ENCODE measurements at places on chromosomes 6 and 20.

DNA sequence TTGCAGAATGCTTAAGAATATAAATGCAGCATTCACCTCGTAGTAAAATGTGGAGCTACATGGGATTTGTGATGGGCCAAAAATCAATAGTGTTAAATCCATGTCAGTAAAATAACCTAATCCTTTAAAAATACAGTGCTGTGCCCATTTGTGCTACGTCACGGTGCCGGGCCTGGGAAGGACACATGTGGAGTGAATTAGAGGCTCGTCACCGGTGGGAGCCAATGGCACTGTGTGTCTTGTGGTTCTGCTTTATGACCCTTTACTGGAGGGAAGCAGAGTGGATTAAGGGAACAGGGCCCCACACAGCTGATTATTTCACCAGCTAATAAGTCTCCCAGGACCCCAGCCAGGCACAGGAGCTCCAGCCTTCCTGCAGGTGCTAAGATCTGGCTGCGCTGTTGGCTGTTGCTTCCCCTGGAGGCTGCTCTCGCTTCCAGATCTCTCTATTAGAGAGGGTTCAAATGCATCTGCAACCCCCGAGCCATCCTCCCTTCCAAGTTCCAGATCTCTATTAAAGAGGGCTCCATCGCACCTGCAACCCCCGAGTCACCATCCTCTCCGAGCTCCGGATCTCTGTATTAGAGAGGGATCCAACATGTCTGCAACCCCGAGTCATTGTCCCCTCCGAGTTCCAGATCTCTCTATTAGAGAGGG is 405.8 kb downstream of the CDH4 start:
- DNase-seq = no peak

DNA sequence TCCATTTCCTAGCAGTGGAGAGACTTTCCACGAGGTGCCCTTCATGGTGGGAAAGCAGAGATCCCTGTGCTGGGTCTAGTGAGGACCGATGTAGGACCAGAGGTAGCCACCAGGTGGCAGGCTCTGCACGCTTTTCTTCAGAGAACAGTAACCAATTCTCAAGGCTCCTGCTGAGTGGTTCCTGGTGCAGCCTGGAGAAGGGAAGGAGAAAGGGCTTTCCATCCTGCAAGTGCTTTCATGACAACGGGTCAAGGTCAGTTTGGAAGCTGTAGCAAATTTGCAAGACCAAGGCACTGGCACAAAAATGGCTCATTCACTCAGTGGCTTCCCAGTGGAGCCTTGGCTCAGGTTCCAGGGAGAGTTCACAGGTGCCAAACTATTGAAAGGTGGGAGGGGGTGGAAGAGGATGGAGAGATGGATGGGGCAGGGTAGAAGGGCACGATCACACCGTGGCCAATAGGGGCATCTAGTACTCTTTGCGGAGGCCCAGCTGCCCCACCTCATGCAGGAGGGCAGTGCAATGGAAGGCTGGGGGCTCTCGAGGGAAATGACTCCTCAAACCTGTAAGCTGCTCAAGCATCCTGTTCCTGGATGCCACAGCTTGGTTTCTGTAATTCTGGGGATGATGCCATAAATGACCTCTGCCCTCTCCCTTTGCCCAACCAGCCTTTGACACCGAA is 25.5 kb upstream of the KCNK16 start:
- no peak for DNase-seq

DNA sequence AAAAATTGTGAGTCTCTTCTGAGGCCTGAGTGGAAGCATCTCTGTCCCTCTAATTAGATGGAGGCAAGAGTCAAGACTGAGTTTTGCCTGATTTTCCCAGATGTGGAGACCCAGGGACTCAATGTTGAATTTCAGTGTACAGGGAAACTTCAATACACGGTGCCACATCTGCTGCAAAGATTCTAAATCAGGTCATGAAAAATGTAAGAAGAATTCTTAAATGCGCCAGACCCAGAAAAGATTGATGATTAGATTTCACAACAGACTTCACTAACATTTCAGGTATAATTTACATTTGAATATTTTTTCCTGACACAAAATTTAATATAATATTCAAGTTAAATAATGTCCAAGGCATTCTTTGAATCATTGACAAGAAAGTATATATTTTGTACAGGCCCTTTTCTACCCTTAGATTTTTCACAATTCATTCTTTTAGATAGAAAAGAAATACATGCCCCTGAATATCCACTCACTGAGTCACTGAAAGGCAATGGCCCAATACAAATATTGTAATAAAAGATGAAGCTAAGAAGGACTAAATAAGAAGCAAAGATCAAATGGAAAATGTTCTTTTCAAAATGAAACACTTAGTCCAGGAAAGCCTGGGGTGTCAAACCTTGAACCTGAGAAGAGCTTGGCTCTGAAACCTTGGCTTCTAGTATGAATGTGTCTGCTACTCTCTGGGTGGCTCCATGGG is 18.2 kb upstream of the HDGFL1 start:
- no peak for DNase-seq

- DNase-seq = no peak
These were observed 122.8 kb downstream of the UST start for GRCh38 chr6:148869585-148869984.

- no peak for DNase-seq
These were observed 38.7 kb upstream of the IPCEF1 start for GRCh38 chr6:154395316-154395715.

- peak; percentile 49 for DNase-seq
These were observed 170.2 kb downstream of the NFATC2 start for GRCh38 chr20:51372176-51372803.

DNA sequence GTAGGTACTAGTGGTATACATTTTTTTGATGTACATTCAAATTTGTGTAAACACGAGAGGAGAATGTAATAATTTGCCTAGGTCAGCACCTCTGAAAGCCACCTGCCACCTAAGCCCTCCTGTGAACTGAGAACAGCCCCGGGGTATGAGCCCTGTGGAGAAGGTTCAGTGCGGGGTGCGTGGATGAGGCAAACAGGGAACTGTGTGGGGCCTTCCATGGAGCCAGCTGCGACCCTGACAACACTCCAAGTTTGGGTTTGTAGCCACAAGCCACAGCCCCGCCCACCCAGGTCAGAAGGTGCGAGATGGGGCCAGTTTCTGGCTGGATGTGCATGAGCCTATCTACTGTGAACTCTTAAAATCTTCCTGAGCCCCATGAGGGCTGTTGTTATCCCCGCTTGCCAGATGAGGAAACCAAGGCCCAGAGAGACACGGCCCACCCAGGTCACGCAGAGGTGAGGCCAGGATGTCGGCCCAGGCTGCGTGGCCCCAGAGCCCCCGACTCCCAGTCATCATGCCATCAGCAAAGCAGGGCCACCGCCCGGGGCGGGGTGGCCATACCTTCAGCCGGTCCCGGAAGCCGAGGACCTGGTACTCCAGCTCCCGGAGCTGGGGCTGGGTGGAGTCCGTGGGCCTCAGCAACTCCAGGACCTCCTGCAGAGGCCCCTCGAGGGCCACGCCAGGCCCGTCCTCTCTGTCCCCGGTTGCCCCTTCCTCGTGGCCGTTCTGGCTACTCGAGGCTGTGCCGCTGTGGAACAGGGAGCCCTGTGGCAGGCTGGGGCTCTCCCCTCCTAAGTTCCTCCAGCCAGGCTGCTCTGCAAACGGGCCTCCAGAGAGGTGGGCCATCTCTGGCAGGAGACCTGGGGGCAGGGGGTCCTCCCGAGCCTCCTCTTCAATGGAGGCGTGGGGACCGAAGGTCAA is 89.6 kb downstream of the RIPOR3 start:
- no peak for DNase-seq

GRCh38 chr6:149859368-149859767 is 4.8 kb downstream of the LRP11 start:
- DNase-seq = no peak

- DNase-seq = no peak
These were observed 86.3 kb downstream of the SOD2 start for GRCh38 chr6:159606786-159607185.

GRCh38 chr6:26457264-26457805 is 420 bp upstream of the BTN2A1 start:
- DNase-seq = no peak

DNA sequence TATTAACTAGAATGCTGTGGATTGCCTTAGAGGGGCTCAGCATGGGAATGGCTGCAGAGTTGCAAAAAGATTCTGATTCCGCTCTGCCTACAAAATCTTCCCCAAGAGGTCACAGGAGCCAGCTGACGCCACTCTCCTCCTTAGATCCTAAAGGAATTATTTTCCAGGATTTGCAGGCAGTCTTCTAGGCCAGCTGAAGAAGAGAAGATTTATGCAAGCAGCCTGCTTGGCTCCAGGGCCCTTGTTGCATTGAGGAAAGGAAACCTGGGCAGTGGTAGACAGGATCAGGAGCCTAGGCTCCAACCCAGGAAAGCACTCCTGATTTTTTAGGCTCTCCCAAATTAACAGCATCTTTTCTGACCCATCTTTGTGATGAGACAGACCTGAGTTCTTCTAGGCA is 245.8 kb downstream of the PKHD1 start:
- no peak for DNase-seq

DNA sequence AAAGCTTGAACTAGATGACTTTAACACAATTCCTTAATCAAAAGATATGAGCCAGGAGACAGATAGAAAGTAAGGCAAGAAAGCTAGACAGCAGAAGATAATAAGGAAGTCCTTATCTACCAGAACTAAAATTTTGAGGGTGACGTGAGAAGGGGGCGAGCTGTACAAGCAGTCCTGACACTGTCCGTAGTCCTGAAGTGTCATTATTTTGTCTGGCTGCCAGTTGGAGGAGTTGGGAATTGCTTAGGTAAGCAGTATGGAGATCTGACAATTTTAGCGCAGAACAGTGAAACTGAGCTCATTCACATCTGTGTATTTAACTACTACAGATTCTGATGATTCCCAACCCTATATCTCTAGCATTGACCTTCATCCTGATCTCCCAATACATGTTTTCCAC is 25.8 kb upstream of the CEP85L start:
- DNase-seq = no peak

- no peak for DNase-seq
These were observed 2.4 kb upstream of the TNXB start for GRCh38 chr6:32111424-32112066.

- no peak for DNase-seq
These were observed 278.4 kb upstream of the PTCHD4 start for GRCh38 chr6:48389146-48390043.

GRCh38 chr6:143449714-143450452 is 612 bp downstream of the ADAT2 start:
- no peak for DNase-seq

Measured in NCI-H1930 (cell line).